ENCODE measurements at places on chromosomes 7 and 10.

DNA sequence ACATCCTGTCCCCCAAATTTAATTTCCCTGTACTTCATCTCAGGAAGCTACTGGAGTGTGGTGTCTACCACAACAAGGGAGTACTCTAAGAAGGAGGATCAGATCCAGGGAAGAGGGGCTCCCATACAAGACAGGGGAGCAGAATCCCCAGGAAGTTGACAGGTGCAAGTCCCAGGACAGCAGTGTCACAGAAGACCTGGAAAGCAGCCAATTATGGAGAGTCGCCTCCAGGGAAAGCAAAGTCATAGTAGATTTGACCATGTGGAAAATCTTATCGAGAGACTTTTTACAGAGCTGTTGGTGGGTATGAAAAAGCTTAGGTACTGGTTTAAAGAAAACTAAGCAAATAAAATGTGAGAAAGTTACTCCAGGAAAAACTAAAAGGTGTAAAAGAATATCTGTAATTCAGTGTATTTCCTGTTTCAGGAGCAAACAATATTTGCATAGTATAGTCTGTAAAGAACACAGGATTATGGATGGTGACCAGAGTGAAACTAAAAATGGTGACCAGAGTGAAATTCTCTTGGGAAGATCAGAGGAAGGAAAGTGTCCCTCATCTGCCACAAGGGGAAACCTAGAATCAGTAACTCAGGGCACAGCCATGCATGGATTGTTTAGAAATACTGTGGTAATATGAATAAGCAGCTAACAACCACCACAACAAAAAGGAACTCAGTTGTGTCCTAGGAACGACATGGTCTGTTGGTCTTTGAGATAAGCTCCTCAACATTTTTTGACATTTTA is 44.5 kb downstream of the LANCL2 start:
- no peak for DNase-seq

DNA sequence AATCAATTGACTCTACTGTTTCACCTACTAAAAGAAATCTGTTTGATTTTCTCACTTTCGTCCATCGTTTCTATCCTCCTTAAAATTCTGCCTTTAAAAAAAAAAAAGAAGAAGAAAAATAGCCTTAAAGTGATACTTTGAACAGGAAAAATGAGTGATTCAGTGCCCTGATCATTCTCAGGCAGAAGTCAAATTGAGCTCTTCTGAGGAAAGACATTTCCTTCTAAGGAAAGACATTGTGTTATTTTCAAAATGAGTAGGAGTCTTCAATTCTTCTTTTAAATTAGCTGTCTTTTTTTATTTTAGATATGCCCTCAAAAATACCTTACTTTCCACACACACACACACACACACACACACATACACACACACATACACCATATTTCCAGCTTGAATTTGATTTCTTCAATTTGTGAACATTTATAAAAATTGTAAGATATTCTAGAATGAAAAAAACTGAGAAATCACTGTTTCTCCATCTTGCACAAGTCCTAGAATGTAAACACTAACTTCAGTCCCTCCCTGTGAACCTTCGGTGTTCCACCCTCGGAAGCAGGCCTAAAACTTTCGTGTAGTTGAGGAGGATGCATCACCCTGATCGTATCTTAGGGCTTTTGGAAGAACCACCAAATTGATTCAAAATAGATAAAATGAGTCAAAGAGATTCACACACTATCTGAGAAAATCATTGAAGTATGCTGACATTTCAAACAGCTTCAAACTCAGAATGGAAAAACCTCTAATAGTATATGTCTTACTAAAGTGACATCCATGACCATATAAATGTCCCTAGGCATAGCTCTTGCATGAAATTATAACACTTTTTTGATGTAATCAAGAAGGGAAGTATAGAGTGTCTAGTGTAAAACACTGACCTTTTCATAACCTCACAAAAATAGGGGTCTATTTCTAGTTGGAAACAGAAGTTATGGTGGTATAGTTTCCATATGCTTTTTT is 270.8 kb downstream of the GATA3 start:
- no peak for DNase-seq

DNA sequence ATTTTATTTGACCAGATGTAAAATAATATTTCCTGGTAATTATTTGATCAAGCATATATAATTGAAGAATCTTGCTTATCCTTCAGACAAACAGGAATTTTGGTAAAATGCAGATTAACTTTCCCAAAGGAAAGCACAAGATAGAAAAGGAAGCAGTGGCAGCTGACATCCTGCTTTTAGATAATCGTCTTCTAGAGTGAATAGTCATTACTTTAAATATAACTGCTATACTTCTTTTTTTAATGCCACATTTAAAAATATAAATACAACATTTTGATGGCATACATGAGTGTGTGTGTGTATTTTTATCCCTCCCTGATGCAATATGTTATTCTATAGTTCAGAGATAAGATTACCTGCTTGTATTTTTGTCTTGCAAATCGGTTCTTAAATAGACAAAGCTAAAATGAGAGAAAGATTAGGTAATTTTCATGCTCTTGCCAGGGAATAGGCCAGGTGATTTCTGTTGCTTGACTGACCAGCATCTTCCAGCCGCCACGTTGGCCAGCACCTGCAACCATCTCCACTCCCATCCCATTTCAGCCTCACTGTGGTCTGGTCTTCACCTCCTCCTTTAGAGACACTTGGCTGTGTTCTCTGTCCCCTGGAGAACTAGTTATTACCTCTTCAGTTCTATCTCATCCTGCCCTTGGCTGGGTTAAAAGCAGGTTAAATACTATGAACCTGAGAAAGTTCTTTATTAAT is 58.1 kb downstream of the MDFIC start:
- DNase-seq = no peak

DNA sequence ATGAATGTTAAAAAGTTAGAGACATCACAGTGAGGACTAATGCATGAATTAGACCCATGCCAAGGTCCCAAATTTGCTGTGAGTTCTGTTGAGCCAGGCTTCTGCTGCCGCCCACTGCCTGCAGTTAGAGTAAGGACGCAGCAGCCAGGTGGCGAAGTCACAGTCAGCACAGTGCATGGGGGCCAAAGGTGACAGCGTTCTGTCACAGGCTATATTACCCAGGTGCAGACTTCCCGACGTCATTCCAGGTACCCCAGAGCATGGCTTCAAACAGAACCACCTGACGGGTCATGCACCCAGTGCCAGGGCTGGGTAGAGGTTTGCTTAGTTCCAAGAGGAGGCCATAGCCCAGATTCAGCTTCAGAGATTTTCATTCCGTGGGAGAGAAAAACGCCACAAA is 33.9 kb upstream of the HMX3 start:
- DNase-seq = no peak

- no peak for DNase-seq
These were observed 47.4 kb downstream of the JAZF1 start for GRCh38 chr7:28132959-28133870.

- DNase-seq = no peak
These were observed 696.7 kb upstream of the CELF2 start for GRCh38 chr10:10320956-10321355.

- no peak for DNase-seq
These were observed 54.5 kb upstream of the RAB18 start for GRCh38 chr10:27449571-27449970.

GRCh38 chr10:123475466-123475865 is 190.7 kb upstream of the GPR26 start:
- DNase-seq = no peak

DNA sequence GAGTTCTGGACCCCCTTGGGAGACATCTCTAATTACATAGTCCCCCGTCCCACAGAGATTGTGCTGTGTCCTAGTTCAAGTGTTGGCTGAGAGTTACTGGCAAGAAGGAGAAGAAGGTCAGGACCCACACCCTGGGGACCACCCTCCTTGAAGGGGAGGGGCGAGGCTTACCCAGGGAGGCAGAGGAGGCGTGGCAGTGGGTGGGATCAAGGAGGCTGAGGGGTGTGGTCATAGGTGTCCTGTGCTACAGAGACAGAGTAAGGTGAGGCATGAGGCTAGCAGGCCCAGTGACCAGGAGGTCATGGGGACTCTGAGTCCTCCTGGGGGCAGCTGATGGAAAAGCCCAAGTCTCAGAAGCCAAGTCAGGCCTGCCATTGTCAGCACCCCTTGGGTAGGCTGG is 29.4 kb upstream of the ADCYAP1R1 start:
- DNase-seq = no peak

DNA sequence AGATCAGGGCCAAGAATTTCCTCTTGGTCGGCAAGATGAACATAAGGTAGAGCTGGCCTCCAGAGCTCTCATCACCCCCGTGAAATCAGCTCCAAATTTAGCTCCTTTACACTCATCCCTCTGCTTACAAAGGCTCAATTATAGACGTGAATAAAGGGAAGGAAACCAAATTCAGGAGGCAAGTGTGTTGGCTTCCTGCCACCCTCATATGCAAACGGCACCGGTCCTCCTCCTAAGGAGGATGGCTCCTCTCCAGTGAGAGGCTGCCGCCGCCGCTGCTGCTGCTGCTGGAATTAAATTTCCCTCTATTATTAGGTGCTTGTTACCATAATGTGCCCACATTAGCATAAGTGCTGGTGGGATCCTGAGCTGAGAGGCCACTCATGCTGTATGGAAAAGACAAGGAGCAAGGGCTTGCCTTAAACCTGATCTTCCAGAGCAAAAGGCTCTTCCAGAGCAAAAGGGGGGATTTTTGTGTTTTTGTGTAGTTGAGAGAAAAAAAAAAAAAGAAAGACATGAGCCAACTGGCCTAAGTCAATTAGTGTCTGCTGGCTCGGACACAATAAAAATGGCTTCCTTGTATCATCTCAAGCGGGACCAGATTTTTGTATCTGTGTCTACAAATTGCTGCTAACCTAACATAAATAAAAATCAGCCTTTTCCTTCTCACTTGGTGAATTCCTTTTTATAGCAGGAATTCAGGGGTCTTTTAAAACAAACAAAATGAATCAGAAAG is 68.4 kb downstream of the CDHR3 start:
- DNase-seq = no peak

- DNase-seq = no peak
These were observed 18.5 kb downstream of the SH3PXD2A start for GRCh38 chr10:103836861-103837260.

GRCh38 chr7:36765605-36766004 is 41.3 kb upstream of the AOAH start:
- DNase-seq = no peak

DNA sequence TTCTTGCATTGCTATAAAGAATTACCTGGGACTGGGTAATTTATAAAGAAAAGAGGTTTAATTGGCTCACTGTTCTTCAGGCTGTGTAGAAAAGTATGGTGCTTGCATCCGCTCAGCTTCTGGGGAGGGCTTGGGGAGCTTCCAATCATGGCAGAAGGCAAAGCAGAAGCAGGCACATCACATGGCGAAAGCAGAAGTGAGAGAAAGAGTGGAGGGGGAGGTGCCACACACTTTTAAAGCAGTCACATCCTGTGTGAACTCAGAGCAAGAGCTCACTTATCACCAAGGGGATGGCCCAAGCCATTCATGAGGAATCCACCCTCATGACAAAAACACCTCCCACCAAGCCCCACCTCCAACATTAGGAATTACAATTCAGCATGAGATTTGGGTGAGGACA is 303.5 kb downstream of the OTUD1 start:
- DNase-seq = no peak

DNA sequence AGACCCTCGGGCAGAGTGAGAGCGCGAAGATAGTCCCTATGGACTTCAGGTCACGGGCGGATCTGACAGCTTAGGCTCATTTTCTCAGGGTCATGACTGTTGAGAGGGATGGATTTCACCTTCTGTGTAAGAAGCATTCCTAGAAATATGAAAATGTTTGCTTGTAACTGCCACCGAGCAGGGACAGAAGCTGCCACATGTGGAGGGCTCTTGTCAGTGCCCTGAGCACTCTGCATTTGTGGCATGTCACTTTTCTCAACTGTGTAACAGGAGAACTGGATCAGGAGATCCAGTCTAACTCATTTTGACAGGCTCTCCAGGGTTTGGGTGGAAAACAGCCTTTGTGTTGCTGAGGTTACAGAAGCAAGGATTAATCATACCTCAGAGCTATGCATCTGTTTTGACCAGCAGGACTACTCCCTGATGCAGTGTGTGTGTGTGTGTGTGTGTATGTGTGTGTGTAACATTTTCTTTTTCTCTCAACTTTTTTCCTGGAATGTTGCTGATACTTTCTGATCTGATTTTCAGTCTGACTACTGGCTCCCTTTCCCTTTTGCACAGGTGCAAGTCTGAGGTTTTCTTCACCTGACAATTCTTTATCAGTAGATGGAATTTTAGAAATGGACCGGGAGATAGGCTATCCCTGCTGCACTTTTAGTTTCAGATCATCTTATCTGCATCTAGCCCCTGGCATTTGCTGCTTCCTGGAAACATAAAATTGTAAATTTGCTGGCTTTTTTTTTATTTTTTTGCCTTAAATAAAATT is 183.3 kb downstream of the STK31 start:
- DNase-seq = no peak

DNA sequence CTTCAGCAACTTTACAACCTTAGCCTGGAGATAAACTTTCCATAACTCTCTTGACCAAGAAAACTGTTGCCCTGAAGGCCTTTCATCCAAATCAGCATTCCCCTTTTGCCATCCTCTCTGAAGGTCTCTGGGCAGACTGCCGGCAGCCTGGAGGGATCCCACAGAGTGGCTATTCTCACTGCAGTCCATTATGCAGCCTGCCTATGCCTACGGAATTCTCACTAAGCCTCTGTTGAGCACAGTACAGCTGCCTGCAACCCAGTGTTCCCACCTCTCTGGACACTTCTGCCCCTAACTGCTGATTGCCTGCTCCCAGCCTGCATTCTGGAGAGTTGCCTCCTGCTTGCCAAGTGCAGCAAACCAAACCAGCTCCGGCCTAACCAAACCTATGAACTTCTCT is 548.9 kb upstream of the STEAP1 start:
- DNase-seq = no peak

GRCh38 chr7:10977113-10977512 is 3.4 kb downstream of the PHF14 start:
- no peak for DNase-seq

- no peak for DNase-seq
These were observed 6.5 kb downstream of the SAMD8 start for GRCh38 chr10:75117995-75118394.

DNA sequence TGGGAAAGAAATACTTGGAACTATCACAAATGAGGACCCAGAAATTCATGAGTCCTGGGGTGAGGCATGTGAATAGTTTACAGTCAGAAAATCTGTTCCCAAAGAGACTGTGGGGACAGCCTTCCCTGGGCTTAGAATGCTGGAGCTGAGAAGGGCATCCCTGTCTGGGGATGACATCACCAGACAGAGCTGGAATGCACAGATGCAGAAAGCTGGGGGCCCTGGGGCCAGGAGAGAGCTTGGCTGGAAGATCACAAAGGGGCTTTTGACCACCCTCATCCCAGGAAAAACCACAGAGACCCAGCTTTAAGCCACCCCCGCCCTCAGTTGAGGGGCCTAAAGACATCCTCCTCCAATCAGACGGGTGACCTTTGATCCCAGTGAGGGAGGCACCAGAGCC is 264.5 kb downstream of the PLXNA4 start:
- no peak for DNase-seq

DNA sequence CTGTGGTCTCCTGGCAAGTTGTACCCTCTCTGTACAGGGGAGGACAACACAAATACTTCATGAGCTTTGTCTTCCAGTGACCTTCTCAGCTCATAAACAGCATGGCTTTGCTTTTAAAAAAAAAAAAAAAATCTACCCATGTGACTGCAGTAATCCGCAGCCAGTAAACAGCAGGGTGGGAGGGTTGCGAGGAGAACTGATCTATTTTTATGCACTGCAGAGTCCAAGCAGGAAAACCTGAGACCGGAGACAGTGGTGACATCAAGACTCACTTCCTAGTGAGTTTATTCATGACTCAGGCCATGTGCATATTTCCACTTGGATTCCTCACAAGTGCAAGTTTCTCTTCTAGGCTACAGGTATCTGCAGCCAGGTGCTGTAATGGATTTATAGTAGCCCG is 127.9 kb downstream of the NRF1 start:
- DNase-seq = no peak

Data from GM10248 (cell line).